ENCODE measurements at places on chromosomes 13 and 19. TPM values are rescaled to one million over a fixed set of nuclear protein-coding genes. Genes with fewer than 3 reads are reported as not detected.

RXFP2 gene
- not detected for total RNA-seq

GPR183 gene
- total RNA-seq: not detected

SLC10A2 gene
- total RNA-seq: not detected

FCAR gene
- total RNA-seq: not detected

PLPPR2 gene
- 4.1 TPM for total RNA-seq

FFAR1 gene
- not detected for total RNA-seq

TMEM147 gene
- total RNA-seq: 141 TPM

OLFM2 gene
- 24.3 TPM for total RNA-seq

RGS9BP gene
- under 0.01 TPM for total RNA-seq

LPAR6 gene
- 4.8 TPM for total RNA-seq

ZNF836 gene
- 6.3 TPM for total RNA-seq

SIAH3 gene
- total RNA-seq: under 0.01 TPM

POP4 gene
- 78.9 TPM for total RNA-seq

ZNF616 gene
- 15.3 TPM for total RNA-seq

KIR2DL4 gene
- total RNA-seq: not detected

SLC17A7 gene
- not detected for total RNA-seq

HIPK4 gene
- not detected for total RNA-seq

ZNF613 gene
- total RNA-seq: 6.7 TPM

C13orf42 gene
- total RNA-seq: not detected

CDC42EP5 gene
- total RNA-seq: 84.8 TPM

SHISA2 gene
- total RNA-seq: 49.9 TPM

LGI4 gene
- under 0.01 TPM for total RNA-seq

TMEM59L gene
- 0.85 TPM for total RNA-seq

PSG3 gene
- total RNA-seq: not detected

ZNF765 gene
- total RNA-seq: 12.1 TPM

CFD gene
- 8.9 TPM for total RNA-seq

CEACAM3 gene
- total RNA-seq: not detected

TLE6 gene
- not detected for total RNA-seq

RFPL4AL1 gene
- total RNA-seq: not detected

CYP2S1 gene
- total RNA-seq: 29.6 TPM

DENND1C gene
- under 0.01 TPM for total RNA-seq

CACNG7 gene
- total RNA-seq: not detected

PTPRH gene
- total RNA-seq: 1.7 TPM

WASF3 gene
- 3.1 TPM for total RNA-seq

DNAAF3 gene
- total RNA-seq: 1.2 TPM

COX7A1 gene
- 3.0 TPM for total RNA-seq

ZNF69 gene
- 0.21 TPM for total RNA-seq

TRPC4 gene
- total RNA-seq: under 0.01 TPM

POMP gene
- total RNA-seq: 86.0 TPM

ZFP30 gene
- 17.5 TPM for total RNA-seq

ERVK3-1 gene
- total RNA-seq: 30.4 TPM

BRSK1 gene
- 0.21 TPM for total RNA-seq

IL12RB1 gene
- not detected for total RNA-seq

ZNF763 gene
- total RNA-seq: 0.43 TPM

LRRC4B gene
- total RNA-seq: not detected

SPATA13 gene
- 1.9 TPM for total RNA-seq

WDR62 gene
- total RNA-seq: 0.72 TPM

RAB3D gene
- total RNA-seq: 42.9 TPM

SLAIN1 gene
- total RNA-seq: 0.21 TPM

HCN2 gene
- 0.21 TPM for total RNA-seq

CBY2 gene
- not detected for total RNA-seq

CEACAM4 gene
- not detected for total RNA-seq

TTYH1 gene
- not detected for total RNA-seq

Data from tracheal epithelial cell (primary cell).